ENCODE measurements at places on chromosomes 16 and 17.

DNA sequence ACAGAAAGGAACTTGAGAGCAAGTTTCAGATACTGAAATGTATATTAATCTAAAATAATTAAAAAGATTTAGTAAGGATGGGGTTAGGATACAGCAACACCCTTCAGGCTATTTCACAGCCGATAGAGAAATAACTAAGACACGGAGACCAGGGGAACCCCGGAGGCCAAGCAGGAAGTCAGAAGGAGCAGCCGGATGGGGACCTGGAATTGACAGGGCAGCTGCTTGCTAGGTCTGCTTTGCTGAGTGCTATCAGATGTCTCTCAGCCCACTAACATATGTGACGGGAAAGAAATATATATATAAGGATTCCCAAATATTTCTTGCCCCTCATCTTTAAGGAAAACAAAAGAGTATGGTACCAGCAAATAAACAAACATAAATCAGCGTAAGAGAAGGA, 154.1 kb upstream of the CDH5 start:
- DNase-seq: no peak

DNA sequence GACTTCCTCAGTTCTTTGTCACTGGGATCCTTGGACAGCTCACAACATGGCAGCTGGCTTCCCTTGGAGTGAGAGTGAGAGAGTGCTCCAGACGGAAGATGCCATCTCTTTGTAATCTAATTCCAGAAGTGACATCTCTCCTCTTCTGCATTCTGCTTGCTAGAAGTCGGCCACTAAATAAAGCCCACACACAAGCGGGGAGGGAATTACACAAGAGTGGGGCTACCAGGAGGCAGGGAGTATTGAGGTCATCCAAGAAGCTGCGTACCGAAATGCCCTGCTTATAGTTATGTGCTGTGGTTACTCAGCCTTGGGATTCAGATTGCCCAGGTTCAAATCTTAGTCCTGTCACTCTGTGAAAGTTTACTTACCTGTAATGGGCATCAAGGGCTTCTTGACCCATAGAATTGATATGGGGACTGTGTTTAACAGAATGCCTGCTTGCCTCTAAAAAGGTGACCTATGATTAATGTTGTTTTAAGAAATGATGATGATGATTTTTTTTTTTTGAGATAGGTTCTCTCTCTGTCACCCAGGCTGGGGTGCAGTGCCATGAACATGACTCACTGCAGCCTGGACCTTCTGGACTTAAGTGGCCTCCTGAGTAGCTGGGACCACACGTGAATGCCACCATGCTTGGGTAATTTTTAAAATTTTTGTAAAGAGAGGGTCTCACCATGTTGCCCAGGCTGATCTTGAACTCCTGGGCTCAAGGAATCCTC, 120.9 kb upstream of the HS3ST2 start:
- DNase-seq: no peak

- no peak for DNase-seq
Observed at GRCh38 chr16:69669577-69669976, 56.8 kb downstream of the NQO1 start.

DNA sequence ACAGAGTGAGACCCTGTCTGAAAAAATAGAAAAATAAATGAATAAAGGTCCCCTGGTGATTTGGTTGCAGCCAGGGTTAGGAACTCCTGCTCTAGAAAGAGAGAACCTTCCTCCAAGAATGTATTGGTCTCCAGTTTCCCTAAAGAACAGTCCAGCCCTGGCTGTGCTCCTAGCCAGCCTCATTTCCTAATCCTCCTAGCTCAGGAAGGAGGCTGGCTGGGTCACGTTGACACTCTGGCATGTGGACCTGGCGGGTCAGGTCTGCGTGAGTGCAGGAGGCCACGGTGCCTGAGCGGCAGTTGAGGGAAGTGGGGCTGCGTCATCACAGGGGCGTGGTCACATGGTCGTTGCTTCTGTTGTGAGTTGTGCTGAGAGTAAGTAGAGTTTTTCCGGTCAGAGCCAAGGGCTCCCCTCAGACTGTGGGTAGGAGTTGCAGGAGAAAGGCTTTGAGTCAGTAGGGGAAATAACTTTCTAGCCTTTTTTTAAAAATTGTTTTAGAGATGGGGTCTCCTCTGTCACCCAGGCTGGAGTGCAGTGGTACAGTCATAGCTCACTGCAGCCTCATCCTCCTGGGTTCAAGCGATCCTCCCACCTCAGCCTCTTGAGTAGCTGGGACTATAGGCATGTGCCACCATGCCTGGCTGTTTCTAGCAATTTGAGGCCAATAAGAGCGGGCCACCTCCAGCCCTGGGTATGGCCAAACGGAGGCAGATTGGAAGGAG, 194.0 kb upstream of the CIBAR2 start:
- no peak for DNase-seq

GRCh38 chr17:27381007-27381501, 75.2 kb upstream of the KSR1 start:
- peak; percentile 6 for DNase-seq

GRCh38 chr17:73379826-73380225, 68.0 kb upstream of the CDC42EP4 start:
- DNase-seq: no peak

DNA sequence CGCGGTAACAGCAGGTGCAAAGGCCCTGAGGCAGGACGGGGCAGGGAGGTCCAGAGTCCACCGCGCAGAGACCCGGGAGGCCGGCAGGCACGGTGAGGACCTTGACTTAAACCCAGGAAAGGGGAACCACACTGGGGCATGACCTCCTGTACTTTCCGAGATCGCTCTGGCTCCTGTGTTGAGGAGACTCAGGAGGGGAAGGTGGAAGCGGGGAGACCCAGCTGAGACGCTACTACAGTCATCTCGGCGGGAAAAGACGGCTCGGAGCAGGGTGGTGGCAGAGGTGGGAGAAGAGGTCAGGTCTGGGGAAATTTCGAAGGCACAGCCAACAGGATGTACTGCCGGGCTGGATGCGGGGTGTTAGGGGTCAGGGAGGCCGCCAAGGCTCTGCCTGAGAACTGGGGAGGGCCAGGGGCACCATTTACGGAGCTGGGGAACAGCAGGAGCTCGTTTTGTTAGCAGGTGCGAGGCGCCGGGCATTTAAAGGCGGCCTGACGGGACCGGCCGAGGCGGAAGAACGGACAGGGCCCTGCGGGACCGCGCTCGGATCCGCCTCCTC, 22.3 kb downstream of the NPTX1 start:
- no peak for DNase-seq

- DNase-seq: no peak
Observed at GRCh38 chr16:74760007-74760767, 14.4 kb downstream of the FA2H start.

GRCh38 chr16:85330694-85331188, 218.5 kb upstream of the CIBAR2 start:
- no peak for DNase-seq

- no peak for DNase-seq
Observed at GRCh38 chr16:24035127-24035842, 199.5 kb downstream of the PRKCB start.

DNA sequence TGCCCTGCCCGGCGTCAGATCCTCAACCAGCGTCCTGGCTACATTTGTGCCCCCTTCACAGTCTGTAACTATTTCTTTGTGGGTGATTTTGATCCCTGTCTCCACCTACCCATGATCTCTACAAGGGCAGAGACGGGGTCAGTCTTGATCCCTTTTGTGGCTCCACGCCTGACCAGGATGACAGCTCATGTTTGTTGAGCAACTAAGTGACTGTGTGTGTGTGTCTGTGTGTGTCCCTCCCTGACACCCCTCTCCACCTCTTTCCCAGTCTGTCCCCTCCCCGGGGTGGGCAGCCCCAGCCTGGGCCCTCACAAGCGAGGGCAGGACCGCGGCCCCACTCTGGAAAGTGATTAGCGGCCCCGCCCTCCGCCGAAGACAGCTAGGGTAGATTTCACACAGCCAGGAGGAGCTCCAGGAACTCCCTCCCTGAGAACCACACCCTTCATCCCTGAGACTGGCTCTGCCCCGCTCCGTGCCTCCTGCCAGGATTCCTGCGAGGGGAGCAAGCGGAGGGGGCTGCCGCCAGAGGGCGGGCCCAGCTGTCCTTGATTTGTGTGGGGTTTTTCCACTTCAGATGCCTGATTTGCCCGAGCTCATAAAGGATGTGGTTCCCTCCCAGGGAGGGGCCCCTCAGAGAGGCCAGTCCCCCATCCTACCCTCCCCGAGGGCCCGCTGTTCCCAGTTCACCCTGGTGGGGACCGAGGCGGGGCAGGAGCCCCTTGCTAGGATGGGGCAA, 5.3 kb upstream of the HS3ST6 start:
- no peak for DNase-seq

- peak; percentile 25 for DNase-seq
Observed at GRCh38 chr17:42843358-42843934, 934 bp upstream of the AOC2 start.

- DNase-seq: no peak
Observed at GRCh38 chr16:59878479-59878878, 1144.4 kb upstream of the GOT2 start.

GRCh38 chr16:82059983-82060421, 24.9 kb downstream of the HSD17B2 start:
- DNase-seq: no peak

- DNase-seq: no peak
Observed at GRCh38 chr16:65281586-65281985, 159.7 kb upstream of the CDH11 start.

GRCh38 chr17:42171831-42172230, 9.1 kb downstream of the KCNH4 start:
- no peak for DNase-seq

DNA sequence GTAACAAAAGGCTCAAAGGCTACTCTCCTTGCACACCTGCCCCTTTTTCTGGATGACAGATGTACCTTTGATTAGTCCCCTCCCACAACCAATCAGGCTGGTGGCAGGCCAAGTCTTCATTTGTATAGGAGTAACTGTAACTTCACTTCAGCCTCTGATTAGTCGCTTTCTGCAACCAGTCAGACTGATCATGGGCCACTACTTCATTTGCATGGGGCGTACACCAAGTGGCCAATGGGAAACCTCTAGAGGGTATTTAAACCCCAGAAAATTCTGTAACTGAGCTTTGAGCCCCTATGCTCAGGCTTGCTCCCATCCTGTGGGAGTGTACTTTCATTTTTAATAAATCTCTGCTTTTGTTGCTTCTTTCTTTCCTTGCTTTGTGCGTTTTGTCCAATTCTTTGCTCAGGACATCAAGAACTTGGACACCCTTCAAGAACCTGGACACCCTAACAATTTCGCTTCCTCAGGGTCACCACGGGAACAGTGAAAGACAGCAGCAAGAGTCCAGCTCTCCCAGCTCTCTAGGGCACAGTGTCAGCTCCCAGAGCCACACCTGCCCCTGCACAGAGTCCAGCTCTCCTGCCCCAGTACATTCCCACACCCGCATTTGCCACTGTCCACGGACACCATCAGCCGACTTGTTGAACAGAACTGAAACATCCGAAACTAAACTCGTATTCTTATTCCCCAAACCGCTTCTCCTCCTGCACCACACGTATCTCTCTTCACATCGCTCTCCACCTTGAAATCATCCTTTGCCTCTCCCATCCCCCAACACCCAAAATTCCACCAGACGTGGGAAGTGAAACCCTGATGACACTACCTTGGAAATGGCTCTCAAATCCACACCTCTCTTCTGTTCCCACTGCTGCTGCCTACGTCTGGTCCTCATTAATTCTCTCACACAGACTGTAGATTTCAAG, 53.4 kb downstream of the ABCC12 start:
- no peak for DNase-seq

- no peak for DNase-seq
Observed at GRCh38 chr17:70190959-70191805, 21.9 kb downstream of the KCNJ2 start.

- no peak for DNase-seq
Observed at GRCh38 chr16:85616607-85617321, 3.6 kb downstream of the GSE1 start.
